M059J (cell line): ENCODE measurements at places on chromosomes 5 and 9.

DNA sequence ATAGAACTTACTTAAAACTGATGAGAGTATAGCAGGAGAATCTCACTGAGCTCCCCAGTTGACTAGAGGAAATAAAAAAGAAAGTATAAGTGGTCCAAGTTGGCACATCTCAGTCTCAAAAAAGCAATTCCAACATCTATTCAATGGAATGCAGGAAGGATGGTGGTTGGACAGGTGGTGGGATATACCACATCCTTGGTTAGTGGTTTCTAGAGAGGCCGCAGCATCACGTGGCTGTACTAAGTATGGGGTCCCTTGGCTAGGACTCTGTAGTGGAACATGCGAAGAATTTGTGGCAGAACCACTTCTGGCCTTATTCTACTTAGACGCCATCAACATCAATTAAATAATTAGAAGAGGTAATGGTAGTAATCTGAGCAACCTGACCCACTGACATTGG is 232.4 kb downstream of the SAXO1 start:
- DNase-seq, result no peak

- no peak for DNase-seq
These were observed 37.6 kb downstream of the ALG2 start for GRCh38 chr9:99184110-99184474.

DNA sequence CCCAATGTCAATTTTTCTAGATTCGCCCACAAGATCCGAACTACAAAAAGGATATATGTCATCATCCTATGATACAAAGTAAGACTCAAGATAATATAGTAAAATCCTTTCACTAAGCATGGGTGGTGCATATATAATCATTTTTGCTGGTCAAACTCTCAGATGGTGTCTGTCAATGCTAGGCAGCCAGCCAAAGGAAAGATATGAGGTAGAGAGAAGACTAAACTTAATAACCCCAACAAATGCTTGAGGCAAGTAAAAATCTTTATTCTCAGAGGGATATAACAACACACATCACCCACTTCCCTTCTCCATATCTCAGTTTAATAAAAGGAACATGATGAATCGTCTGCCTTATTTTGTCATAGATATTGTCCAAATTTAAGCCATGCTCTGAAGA is 841.2 kb upstream of the DMAC1 start:
- DNase-seq, result no peak

DNA sequence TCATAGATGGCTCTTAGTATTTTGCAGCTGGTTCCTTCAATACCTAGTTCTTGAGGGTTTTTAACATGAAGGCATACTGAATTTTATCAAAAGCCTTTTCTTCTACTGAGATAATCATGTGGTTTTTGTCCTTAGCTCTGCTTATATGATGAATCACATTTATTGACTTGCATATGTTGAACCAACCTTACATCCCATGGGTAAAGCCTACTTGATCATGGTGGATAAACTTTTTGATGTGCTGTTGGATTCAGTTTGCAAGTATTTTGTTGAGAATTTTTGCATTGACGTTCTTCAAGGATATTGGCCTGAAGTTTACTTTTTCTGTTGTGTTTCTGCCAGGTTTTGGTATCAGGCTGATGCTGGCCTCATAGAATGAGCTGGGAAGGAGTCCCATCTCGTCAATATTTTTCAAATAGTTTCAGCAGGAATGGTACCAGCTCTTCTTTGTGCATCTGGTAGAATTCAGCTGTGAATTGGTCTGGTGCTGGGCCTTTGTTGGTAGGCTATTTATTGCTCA is 49.7 kb downstream of the YIPF5 start:
- no peak for DNase-seq

- no peak for DNase-seq
These were observed 1.6 kb upstream of the PRRC1 start for GRCh38 chr5:127515693-127516440.

- DNase-seq, result no peak
These were observed 41.5 kb downstream of the HMCN2 start for GRCh38 chr9:130306823-130307666.

GRCh38 chr9:120659676-120660075 is 54.6 kb downstream of the MEGF9 start:
- no peak for DNase-seq

GRCh38 chr9:98886691-98887229 is 56.9 kb upstream of the COL15A1 start:
- DNase-seq, result peak; percentile 62

GRCh38 chr9:1170918-1171317 is 120.8 kb downstream of the DMRT2 start:
- no peak for DNase-seq

DNA sequence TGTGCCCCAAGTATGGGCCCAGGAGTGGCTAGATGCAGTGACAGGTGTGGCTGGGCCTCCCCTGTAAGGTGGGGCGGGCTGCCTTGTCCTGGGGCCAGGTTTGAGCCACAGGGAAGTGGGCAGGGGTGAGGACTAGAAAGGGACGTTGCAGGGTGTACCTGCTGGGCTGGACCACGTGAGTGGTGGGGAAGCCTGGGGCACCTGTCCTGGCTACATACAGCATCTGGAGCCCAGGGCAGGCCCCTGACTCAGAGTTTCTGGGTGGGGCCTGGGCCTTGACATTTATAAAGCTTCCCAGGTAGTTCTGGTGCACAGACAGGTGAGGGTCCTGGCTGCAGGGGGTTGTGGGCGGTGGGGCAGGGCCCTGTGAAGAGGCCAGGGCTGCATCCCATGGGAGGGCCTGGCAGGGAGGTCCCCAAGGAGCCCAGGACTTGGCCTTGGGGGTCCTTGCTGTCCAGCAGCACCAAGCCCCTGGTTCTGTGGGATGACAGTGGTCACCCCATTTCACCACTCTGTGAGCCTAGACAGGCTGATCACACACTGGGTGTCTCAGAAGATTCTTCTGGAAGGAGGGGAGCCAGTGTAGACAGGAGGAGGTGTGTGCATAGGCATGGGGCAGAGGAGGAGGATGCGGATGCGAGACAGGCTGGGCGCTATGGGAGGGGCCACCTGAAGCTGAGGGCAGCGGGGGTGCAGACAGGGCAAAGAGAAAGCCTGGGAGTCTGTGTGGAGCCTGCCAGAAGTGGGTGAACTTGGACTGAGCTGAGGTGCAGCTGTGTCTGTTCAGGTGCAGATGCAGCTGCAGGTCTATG is 94.0 kb downstream of the PHF2 start:
- DNase-seq, result peak; percentile 5

- peak; percentile 32 for DNase-seq
These were observed 20.8 kb downstream of the GBGT1 start for GRCh38 chr9:133142684-133143622.

DNA sequence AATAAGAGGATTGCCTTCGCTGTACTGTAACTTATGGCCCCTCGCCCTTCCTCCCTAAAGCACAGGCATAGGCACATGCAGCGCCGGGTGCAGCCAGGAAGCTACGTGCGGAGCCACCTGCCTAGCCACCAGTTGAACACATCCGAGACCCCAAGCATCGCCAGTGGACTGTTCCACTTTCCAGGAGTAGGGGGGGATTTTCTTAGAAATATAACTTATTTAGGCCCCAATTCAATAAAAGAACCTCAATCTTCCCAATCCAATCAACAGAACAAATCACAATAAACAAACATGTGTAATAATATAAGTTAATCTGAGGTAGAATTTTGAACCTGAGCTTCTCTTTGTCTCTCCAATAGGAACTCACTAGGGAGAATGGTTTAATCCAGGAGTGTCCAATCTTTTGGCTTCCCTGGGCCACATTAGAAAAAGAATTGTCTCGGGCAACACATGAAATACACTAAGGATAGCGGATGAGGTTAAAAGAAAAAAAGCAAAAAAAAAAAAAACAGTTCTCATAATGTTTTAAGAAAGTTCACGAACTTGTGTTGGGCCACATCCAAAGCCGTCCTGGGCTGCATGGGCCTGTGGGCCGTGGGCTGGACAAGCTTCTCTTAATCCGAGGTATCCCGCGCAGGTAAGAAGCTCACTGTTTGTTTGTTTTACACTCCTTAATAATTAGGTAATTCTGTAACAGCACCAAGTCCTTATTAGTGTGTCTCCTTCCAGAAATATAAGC is 22.0 kb upstream of the NIPBL start:
- DNase-seq, result no peak

- DNase-seq, result no peak
These were observed 115.9 kb downstream of the ADAMTS2 start for GRCh38 chr5:179229331-179229831.

- DNase-seq, result peak; percentile 65
These were observed 215.3 kb downstream of the MEF2C start for GRCh38 chr5:88667496-88668201.

GRCh38 chr9:133506653-133507038 is 18.1 kb downstream of the MYMK start:
- DNase-seq, result peak; percentile 100

DNA sequence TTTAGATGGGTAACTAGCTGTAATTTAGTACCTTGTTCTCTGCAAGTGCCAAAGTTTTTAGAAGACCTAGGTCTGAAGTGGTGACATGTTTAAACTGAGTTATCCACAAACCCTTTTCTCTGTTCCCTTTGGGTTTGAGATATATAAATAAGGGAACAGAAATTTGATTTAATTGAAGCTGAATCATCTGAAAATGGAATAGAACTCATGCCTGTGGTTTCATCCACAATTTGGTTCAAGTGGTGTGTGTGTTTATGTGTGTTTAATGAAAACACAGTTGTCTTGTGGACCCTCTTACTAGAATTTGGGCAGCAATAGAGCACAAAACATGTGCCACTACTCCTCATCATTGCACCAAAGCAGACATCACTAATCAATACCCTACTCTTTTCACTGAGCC is 216.9 kb downstream of the GLIS3 start:
- peak; percentile 53 for DNase-seq

DNA sequence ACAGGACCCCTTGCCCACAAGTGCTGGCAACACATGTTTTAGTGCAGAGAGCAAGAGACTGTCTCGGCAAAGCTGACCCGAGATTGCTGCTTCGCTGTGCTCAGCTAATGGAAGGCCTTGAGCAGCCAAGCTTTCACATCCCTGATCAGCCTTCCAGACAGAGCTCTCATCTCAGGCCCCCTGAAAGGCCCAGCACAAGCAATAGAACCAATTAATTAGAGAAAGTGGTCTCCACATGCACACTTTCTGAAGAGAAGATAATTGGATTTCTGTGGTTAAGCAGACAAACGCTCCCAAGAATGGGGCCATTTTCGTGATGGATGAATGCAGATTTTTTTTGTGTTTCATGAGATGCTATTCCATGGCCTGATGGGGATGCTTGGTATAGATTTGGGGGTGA is 174.9 kb downstream of the NSG2 start:
- no peak for DNase-seq

DNA sequence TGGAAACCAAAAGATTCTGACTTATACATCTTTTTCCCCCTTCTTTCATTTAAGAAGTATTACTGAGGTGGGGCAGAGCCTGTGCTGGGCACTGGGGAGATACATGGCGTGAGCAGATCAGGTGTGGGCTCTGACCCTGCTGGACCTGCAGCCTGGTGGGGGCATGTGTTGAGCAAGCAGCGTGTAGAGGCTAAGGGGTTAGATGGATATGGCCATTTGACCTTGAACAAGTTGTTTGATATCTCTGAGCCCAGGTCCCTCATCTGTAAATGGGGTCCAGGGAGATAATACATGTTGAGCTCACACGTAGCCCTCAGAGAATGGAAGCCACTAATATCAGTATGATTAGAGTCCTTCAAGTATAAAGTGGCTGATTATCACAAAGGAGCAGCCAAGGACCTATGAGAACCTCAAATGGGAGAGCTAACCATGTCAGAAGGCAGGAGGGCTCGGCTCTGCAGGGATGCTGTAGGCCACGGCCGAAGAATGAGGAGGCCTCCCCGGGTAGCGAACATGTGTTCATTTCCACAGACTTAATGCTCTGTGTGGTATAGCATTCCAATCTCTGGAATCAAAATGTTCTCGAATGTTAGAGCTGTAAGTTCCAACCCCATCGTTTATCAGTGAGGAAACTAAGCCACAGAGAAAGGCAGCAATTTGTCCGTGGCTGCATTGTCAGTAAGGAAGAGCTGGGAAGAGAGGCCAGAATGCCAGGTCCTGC is 15.4 kb upstream of the ANGPTL2 start:
- no peak for DNase-seq

DNA sequence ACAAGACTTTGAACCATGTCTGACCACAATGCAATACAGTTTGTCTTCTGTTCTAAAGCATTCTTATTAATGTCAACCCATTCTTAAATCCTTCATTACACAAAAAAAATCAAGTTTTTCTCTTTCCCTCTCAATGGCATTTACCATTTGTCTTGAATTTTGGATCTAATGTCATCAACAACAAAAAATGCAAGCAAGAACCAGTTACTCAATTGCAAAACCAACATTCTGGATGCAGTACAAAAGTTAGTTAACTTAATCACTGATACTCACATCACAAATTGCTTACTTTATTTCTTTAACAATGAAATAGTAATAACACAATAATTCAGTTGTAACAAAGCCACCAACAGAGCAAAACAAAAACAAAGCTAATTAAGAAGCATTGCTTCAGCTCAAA is 6.0 kb downstream of the C9orf40 start:
- no peak for DNase-seq

- DNase-seq, result no peak
These were observed 46.1 kb upstream of the PPARGC1B start for GRCh38 chr5:149683964-149684363.

DNA sequence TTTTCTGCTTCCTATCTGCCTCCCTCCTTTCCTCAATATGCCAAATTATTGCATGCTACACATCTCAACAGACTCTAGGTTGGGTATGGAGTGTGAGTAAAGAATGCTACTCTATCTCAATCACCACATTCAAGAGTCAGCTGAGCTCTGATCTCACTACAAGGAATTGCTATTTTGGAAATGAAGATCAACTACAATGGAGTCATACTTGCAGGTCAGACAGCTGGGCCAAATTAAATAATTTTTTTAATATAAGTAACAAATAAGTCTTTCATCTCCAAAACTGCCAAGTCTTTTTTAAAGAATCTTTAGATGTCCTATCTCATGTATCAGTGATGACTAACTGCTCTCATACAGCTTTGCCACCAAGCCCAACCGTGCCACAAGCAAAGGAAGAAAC is 64.0 kb downstream of the DEPDC1B start:
- DNase-seq, result peak; percentile 16

GRCh38 chr9:16267281-16268066 is 603.0 kb downstream of the BNC2 start:
- peak; percentile 59 for DNase-seq

DNA sequence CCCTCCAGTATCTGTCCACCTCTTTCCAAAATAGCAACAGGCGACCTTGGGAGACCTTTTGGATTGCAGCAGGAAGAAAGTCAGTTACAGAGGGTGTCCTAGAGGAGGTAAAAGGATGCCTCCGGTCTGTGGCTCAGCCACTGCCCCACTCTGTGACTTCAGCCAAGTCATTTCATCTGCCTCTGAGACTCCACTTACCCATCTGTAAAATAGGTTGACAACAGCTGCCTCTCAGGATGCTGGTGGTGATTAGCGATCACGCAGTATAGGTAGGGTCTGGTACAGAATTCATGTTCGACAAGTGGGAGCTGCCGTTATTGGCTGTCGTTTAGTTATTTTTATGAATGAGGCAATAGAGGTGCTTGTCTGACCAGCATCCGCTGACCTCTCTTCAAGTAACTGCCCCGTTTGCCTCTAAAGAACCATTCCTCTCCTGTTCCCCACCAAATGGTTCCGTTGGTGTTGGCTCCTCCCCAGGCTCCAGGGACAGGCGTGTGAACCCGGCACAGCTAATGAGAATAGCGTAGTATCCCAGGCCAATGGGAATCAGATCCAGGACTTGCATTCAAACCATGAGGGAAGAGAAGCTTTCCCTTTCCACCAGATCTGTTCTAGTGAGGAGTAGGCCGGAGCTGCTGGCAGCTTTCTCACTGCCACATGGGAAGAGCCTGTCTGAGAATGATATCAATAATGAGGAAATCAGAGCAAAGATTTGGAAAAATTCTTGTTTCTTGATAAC is 64.1 kb downstream of the SMIM23 start:
- DNase-seq, result no peak

GRCh38 chr9:4381744-4382143 is 81.9 kb upstream of the GLIS3 start:
- DNase-seq, result no peak
